Choroid plexus epithelial cell (primary cell): ENCODE measurements at places on chromosomes 2 and 18.

DNA sequence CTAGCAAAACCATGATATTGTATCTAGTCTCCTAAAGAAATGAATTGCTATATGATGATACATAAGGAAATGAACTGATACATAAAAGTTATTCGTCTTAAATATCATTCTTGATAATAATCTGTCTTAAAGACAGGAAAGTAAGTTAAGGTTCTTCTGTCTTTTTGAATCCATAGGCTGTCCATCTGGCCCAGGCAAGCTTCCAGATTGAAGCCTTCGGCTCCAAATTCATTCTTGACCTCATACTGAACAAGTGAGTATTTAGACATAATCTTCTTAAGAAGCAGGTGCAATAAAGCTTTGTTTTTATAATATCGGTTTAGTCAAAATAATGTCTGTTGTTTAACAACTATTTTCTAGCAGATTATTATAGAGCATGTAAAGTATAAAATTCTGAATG is 37.7 kb downstream of the ADAM23 start:
- DNase-seq, result no peak

GRCh38 chr2:34096562-34097171 is 497.6 kb upstream of the FAM98A start:
- peak; percentile 80 for DNase-seq

DNA sequence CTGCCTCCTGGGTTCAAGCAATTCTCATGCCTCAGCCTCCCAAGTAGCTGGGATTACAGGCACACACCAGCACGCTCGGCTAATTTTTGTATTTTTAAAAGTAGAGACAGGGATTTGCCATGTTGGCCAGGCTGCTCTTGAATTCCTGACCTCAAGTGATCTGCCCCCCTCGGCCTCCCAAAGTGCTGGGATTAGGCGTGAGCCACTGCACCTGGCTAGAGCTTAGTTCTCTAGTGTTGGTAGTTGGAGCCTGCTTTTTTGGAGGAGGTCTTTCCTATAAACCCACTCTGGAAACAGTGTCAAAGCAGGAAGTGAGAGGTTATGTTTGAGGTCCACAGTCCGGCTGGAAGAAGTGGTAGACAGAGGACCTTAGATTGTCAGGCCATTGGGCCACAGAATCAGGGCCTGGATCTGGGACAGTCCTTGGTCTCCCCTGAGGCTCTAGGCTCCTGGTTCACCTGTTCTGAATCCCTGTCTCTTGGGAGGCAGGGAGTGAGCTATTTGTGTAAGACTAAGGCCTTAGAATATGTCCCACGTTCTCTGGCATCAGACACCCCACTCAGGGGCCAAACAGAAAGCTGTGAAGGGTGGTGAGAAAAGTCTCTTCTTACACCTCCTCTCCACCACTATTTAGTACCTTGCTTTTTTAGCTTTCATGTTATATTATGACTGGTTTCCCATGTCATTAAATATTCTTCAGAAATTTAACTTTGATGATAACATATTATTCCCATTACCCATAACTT is 34.5 kb downstream of the PCBP1 start:
- no peak for DNase-seq

DNA sequence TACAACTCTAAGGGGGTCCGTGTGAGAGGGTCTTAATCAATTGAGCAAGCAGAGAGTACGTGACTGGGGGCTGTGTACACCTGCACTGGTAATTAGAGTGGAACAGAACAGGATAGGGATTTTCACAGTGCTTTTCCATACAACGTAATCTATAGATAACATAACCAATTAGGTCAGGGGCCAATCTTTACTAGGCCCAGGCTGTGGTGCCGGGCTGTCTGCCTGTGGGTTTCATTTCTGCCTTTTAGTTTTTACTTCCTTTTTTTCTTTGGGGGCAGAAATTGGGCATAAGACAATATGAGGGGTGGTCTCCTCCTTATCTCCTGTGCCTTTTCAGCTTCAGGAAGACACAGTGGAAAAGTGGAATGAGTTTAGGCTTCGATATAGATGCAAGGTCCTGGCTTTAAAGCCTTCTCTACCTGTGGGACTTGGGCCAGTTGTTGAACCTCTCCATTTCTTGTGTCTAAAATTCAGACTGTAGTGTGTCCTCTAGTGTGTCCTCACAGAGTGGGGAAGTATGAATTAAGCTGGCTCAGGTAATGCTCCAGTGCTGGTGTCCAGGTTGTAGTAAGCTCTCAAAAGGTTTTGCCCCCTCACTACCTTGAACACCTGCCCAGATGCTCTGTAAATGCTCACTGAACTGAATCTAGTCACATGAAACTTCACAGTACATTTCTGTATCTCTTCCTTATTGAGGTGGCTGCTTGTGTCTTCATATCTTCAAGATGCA is 422.8 kb downstream of the SETBP1 start:
- DNase-seq, result no peak
